H1 (cell line): ENCODE measurements at places on chromosomes 1 and 21.
A peak's percentile ranks its signal among the peaks of the same experiment; 100 is the strongest.

DNA sequence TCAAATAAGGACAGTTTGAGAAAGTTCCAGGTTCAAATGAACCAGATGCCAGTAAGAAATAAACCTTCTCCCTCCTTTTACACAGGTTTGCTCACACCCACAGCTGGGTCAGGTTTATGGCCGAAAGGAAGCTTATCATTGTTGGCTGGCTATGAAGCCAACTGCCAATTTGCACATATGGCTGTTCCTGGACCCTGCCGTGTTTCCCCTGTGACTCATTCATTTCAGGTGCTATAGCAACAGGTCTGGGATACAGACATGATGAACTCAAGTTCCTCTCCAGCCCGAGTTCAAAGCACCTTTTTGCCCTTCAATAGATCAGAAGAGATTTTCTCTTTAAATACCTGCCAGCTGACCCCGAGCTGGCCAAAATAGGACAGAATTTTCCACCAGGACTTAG lies 134.4 kb upstream of the SMYD2 start:
- no peak for DNase-seq

- no peak for DNase-seq
These were observed 91.1 kb downstream of the EPHB2 start for GRCh38 chr1:22801761-22802160.

- peak; percentile 87 for DNase-seq
These were observed 84.6 kb downstream of the SYT2 start for GRCh38 chr1:202625416-202626360.

DNA sequence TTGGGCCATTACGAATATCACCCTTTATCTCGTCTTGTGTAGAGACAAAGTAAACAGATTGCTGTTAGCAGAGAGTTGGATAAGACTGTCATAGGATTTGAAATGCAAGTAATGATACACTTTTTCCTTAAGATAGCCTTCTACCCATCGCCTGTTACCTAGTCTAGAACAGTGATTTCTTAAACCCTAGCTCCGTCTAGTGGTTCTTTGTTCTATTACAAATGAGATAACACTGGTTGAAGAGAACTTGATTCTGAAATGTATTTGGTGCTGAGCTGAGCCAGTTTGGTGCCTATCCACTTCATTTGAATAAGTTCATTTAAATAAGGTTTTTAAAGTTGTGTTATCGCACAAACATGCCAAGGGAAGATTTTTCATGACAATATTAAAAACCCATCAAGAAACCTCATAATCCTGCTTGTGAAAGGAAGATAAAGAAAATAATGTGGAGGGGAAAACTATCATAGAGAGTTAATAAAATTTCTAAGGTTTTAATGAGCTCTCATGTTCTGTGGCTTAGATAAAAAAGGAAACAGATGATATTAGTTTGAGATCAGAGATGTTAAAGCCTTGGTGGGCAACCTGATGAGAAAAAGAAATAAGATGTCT lies 1.5 kb upstream of the KCNH1 start:
- DNase-seq: no peak

- no peak for DNase-seq
These were observed 52.5 kb upstream of the ZNF648 start for GRCh38 chr1:182113879-182114626.

GRCh38 chr1:167832693-167833092 lies 81.2 kb downstream of the ADCY10 start:
- DNase-seq: no peak

DNA sequence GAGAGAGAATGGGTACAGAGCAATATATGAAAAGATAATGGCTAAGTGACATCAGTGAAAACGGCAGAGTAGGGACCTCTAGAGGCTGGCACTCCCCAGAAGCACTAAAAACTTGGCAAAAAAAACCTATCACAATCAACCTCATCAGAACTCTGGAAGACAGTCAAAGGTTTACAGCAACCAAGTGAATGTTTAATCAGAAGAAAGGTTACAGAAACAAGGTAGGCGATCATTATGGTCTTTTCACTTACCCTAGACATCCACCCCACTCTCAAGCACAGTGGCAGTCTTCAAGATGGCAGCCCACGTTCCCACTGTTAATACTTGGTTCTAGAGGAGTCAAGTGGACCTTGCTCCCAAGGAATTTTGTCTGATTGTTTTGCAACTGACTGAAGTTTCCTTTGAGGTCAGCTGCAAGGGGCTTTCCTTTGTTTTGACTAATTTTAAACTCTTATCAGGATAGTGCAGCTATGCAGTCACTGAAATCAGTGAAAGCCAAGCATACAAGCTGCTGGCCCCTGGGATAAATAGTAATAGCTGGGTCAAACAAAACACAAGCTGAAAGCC lies 7.2 kb downstream of the KIFAP3 start:
- no peak for DNase-seq

- no peak for DNase-seq
These were observed 2.1 kb downstream of the SLAMF8 start for GRCh38 chr1:159828581-159829272.

- DNase-seq: no peak
These were observed 24.3 kb downstream of the COL6A2 start for GRCh38 chr21:46122237-46122671.

DNA sequence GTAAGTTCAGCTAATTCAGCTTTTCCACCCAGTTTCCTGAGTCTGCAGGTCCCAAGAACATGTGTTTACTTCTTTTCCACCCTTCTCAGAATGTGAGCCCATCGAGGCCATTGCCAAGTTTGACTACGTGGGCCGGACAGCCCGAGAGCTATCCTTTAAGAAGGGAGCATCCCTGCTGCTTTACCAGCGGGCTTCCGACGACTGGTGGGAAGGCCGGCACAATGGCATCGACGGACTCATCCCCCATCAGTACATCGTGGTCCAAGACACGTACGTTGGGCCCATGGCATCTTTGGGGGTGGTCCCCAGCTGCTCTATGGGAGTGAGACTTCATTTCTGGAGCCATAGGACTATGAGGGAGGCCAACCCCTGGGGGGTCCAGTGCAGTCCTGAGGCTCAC lies 17.2 kb upstream of the IKBKE start:
- DNase-seq: no peak

DNA sequence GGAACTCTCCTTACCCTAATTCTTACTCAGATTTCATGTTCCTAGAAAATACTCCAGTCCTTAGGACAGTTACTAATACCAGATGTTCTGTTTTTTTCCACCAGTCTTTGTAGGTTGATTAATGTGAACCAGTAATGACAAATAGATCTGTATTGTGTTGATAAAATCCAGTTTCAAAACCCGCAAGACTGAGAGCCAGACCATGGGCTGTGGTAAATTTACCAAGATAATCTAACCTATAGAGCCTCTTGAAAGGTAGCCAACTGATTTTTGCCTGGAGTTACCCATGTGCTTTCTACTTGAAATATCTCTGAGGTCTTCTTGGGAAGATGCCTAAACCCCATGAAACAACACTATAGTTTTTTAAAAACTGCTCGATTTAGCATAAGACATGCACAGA lies 46.5 kb upstream of the CDC7 start:
- no peak for DNase-seq

- no peak for DNase-seq
These were observed 185.4 kb downstream of the LYPLAL1 start for GRCh38 chr1:219359126-219359525.

DNA sequence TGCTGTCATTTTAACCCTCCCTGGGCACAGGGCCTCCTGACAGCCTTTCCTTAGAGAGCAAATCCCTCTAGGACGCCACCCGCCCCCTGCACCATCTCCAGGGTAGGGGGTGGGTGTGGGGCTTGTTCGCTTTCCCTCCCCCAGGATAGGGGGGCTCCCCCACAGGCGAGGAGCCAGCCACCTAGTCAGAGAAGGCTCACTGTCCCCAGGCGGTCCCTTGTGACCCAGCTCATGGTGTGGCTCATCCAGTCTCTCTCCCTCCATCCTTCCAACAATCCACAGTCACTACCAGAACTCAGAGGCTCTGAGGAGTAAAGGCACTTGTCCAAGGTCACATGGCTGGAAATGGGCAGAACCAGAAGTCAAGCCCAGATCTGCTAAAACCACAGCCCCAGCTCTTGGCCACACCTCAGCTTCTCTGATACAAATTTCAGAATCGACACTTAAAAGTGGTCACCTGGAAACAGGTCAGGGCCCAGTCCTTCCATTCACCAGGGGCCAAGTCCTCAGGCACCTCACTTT lies 89.8 kb downstream of the MRPL37 start:
- no peak for DNase-seq

- DNase-seq: peak; percentile 82
These were observed at the start of gene IGSF21 for GRCh38 chr1:18107369-18108298. IGSF21 (plus strand) TSS chr1:18107798; CDS start chr1:18108129, 331 bp downstream.

DNA sequence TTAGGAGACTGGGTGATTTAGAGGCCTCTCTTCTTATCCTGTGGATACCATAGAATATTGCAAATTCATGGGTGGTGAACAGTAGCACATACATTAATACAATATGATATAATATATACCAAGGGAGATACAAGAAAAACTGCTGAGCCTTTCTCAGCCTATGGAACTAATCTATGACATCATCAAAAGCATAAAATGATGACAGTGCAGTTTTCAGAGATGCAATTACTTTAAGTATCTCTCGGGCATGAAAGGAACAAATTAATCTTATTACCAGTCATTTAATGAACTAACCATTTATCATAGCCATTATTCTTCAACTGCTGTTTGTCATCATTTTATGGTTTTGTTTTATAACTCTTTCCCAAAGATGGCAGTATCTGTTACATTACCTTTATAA lies 3.5 kb downstream of the CHODL start:
- no peak for DNase-seq
